ENCODE measurements at places on chromosomes 6 and 20.
A peak's percentile ranks its signal among the peaks of the same experiment; 100 is the strongest.

GRCh38 chr6:69086689-69087088 is 451.6 kb downstream of the ADGRB3 start:
- DNase-seq, result peak; percentile 4

GRCh38 chr6:169785566-169785965 is 34.1 kb downstream of the ERMARD start:
- no peak for DNase-seq

- peak; percentile 45 for DNase-seq
Observed at GRCh38 chr6:34391786-34392496, 528 bp downstream of the NUDT3 start.

- DNase-seq, result no peak
Observed at GRCh38 chr20:4663044-4663443, 58.7 kb upstream of the PRND start.

DNA sequence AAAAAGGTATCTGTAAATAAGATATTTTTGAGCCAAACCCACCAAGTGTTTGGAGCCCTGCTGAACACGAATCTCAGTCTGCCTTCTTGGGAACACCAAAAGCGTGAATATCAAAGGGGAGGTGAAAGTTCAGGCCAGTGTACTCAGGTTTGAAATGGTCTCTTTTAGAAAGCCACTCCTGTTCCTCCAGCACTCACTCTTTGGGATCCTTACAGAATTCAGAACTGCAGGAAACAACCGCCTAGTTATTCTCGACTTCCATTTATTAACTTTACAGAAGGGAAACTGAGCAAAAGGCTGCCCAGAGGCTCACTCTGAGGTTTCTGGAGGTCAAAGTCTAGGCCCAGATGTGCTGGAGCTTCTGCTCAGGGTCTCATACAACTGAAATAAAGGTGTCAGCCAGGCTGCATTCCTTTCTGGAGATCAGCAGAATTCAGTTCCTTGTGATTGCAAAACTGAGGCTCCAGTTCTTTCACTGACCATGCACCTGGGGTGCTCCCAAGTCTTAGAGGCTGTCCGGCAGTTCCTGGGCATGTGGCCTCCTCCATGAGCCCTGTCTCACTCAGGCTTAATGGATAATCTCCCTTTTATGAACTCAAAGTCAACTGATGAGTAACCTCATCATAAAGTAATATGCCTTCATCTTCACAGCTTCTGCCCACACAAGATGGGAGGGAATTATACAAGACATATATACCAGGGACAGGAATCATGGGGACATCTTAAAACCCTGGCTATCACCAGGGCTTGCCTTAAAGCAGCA is 65.5 kb upstream of the TNFAIP3 start:
- no peak for DNase-seq

- DNase-seq, result no peak
Observed at GRCh38 chr6:167827583-167828324, 1.0 kb downstream of the AFDN start.

DNA sequence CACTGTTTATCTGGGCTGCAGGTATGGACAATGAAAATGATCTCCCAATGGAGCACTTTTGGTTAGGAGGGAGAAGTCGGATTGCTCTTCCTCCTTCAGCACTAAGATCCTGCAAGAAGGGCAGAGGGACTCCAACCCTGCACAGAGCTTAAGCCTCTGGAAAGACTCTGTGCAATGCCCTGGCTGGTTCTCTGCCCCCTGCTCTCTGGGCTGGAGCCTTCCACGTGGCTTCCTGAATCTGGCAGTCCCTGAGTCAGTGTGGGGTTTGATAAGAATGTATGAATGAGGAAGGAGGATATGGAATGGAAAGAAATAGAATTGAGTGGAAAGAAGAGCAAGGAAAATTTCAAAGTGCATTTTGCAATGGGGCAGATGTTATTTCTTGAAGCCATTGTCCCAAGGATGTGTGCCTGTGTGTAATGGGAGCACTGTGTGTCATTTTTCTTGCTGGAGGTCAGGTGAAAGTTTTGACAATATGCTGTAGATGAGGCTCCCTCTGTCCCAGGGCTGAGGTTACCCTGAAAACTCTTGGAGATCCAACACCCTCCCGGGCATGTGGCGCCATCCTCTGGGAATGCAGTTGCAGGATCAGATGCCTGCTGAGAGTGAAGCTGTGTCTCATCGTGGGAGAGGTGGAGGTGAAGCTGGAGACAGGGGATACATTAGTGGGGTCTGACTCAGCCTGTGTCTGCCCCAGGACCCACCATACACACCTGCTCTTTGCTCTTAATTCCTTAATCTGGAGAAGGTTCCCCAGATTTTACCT is 16.3 kb upstream of the CST9L start:
- DNase-seq, result no peak

DNA sequence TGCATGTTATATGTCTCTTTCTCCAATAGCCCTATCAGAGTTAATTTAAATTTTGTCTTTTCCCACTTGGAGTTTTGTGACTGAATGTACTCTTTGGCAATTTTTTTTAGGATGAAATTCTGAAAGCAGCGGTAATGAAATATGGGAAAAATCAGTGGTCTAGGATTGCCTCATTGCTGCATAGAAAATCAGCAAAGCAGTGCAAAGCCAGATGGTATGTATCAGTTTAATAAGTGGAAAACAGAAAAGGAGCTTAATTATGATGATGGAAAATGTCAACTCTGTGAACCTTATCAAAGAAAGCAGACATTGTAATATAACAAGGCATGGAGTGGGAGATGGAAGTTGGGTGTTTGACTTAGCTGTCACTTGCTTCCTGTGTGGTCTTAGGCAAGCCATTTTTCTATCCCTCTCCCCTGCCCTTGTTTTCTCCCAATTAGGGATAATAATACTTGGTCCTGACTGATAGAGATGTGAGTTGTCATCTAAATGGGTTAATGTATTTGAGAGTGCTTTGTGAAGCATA is 2.7 kb downstream of the CDC5L start:
- no peak for DNase-seq

DNA sequence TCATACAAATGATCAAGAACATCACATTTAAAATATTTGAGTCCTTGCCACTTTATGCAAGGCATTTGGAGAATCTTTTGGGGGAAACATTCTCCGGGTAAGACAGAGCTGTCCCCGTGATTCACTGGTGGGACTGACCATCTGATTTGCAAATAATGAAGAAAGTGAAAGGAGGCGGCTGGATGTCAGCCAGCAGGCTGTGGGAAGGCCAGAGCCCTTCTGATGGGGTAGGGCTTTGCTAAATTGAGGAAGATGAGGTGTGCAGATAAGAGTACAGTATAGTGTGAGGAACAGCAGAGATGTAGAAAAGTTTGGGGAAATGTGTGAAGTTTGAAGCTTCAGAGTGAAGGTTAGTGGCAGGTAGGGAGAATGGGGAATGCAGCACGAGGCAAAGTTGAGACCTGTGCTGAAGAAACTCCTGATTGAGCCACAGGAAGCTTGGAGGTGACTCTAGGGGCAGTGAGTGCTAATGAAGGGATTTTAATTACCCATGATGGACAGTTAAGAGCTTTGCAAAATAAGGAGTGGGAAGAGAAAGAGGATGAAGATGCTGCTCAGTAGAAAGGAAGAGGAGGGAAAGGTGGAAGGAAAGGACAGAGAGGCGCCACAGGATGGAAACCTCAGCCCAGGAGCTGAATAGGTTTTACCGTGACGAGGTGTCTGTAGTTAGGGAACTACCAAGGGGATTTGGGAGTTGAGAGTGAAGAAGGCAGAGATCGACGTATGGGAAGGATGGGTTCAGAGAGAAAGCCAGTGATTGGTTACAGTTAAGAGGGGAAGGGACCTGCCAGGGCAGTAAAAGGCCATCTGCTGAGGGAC is 68.7 kb downstream of the SNX9 start:
- peak; percentile 12 for DNase-seq

GRCh38 chr20:13821876-13822275 is 37.0 kb downstream of the NDUFAF5 start:
- peak; percentile 7 for DNase-seq

- DNase-seq, result no peak
Observed at GRCh38 chr6:168159506-168159905, 80.5 kb upstream of the FRMD1 start.

DNA sequence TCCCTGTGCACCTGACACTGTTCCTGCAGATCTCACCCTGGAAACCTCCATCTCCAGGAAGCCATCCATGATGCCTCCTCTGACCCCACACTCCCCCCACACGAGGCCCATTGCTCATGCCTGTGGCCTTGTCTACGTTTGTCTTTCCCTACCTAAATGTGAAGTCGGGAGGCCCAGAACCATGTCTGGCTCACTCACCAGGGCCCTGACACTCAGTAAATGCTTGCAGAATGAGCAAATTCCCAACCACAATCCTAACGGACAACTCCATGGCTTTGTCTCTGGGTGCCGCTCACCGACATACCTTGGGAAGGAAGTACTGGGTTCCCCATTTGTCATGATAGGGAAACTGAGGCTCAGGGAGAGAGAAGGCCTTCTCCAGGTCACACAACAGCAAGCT is 7.3 kb downstream of the PEDS1 start:
- DNase-seq, result peak; percentile 75

DNA sequence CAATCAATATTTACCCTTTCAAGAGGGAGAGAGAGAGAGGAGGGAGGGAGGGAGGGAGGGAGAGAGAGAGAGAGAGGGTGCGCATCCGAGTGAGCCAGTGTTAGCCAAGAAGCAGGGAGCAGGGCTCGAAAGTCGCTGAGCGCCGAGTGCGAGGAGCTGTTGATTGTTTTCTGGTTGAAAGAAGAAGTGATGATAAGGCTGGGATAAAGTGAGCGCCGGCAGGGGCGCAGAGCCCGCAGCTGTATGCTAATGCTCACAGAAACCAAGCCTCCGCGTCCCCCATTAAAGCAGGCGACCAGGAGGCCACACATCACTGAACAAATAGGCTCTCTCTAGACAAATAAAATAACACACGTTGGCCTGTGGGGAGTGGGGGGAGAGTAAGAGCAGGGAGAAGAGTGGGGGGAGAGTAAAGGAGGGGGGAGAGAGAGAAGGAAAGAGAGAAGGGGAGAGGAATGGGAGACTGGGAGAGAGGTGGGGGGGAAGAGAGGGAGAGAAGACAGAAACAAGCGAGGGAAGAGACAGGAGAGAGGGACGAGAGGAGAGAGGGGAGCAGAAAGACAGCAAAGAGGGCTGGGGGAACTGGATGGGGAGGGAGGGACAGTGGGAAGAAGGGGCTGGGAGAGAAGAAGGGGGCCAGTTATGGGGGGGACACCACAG is 5.0 kb upstream of the INSM1 start:
- DNase-seq, result no peak

- DNase-seq, result peak; percentile 6
Observed at GRCh38 chr6:5606546-5606945, 345.2 kb downstream of the FARS2 start.

DNA sequence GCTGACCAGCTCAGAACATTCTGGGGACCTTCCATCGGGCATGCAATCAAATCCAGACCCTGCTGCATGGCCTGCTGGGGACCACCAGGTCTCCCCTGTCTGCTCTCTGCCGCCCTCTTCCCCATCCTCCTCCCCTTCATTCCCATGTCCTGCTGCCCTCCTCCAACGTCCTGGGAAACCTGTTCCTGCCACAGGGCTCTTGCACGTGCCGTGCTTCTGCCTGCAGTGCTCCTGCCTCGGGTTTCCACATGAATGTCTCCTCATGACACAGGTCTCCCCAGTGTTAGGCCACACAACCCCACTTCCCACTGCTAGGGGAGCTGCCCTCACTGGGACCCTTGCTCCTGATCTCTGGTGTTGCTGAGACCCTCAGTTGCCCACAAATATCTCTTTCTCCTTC is 37.2 kb downstream of the SULF2 start:
- no peak for DNase-seq

DNA sequence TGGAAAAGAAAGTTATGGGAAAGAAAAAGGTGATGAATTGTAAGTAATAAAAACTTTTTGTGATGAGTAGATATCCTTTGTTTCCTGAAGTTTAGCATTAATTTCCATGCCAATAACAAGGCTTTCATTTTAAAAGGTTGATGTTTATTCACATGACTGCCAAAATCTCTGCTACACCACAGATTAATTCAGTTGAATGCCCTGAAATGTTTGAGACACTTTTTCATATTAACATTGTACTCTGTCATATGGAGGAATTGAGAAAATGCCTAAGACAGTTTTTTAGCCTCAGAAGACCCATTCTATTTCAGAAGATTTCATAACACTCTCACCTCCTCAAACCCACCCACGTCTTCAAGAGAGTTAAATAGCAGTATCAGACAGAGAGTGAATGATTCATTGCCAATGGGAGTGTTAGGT is 115.5 kb downstream of the ADGRG6 start:
- DNase-seq, result peak; percentile 76

GRCh38 chr6:55088902-55089301 is 85.4 kb upstream of the HCRTR2 start:
- DNase-seq, result no peak

GRCh38 chr6:33967966-33968724 is 164.3 kb upstream of the MLN start:
- DNase-seq, result no peak

- DNase-seq, result peak; percentile 91
Observed at GRCh38 chr20:59010995-59011873, 4.2 kb upstream of the CTSZ start.
